ENCODE measurements at places on chromosomes 12 and 14.

DNA sequence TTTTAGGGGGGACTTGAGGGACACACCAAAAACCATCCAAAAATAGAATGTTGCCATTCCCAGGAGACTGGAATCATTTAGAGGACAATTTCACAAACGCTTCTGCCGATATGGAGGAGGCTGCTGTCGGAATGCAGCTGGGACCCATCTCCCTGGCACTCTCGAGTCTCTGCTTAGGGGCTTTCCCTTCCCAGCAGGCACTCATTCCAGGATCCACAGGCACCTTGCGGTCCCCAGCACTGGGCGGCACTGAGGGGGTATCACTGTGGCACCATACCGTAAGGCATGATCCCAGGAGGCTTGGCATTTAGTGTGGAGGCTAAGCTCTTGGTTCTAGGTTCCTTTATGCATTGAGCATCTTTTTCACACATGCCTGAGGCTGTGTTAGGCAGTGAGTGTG is 36.6 kb upstream of the LTBP2 start:
- DNase-seq = no peak

DNA sequence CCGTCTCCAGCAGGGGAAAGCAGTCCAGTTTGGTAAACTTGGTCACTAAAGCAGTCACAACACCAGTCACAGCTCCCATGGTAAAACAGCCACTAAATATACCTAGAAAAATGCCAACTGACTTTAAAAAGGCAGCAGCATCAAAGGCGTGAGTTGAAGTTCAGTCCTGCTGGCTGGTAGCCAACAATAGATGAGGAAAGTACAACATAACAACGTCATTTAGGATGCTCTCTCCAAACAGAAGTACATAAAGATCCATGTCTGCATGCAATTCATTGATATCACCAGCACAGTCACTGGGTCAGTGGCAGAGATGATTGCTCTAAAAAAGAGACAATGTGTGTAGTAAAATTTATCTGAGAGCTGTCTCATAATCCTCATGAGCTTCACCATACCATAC is 59.3 kb upstream of the TMPO start:
- no peak for DNase-seq

DNA sequence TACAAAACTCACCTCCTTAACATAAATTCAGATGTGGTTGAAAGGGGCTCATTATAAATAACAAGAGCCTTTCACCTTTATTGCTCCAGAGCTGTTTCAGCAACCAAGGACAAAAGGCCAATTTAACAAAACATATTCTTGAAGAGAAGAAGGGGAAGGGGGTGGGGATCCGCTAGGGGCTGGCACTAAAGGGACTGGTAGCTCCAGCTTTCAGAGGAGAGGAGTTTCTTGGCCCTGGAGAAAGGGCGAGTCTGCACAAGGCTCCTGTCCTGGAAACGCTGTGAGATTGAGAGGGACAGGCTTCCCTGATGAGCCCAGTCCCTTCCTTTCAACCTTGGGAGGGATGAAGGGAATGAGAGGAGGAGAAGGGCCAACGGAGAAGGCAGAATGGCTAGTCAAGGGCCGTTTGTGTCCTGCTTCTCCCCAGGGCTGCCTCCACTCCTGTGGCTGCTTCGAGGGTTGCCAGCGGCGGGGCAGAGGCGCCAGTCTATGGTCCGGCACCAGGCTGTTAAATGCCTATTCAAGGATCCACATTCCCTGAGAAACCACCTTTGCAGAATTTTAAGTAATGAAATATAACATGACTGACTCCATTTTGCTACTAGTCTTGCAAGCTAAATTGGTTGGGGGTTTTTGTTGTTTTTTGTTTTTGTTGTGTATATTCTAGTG is 9.7 kb upstream of the PIGH start:
- DNase-seq = no peak

- DNase-seq = no peak
These were observed 25.3 kb downstream of the C2CD5 start for GRCh38 chr12:22518998-22519397.

GRCh38 chr12:26153421-26154154 is 28.8 kb upstream of the BHLHE41 start:
- DNase-seq = no peak

GRCh38 chr12:107983756-107984472 is 145.2 kb upstream of the WSCD2 start:
- DNase-seq = no peak
